ENCODE measurements at places on chromosomes 4 and X. TPM values are rescaled to one million over a fixed set of nuclear protein-coding genes. Genes with fewer than 3 reads are reported as not detected.

BANK1 gene
- total RNA-seq = 0.22 TPM

TRIM2 gene
- total RNA-seq = 23.4 TPM

LIN54 gene
- 7.4 TPM for total RNA-seq

REELD1 gene
- total RNA-seq = 0.22 TPM

CLTRN gene
- 0.94 TPM for total RNA-seq

TSPAN6 gene
- 3.0 TPM for total RNA-seq

ATP1B4 gene
- 16.9 TPM for total RNA-seq

PDGFRA gene
- 23.4 TPM for total RNA-seq

GPR78 gene
- not detected for total RNA-seq

IGSF1 gene
- 16.3 TPM for total RNA-seq

ETDA gene
- not detected for total RNA-seq

GABRG1 gene
- total RNA-seq = not detected

OPRPN gene
- total RNA-seq = not detected

UBQLN2 gene
- total RNA-seq = 34.7 TPM

All from cardiac septum (tissue), 1 donor.